ENCODE measurements at places on chromosomes 5 and 9.

- peak; percentile 39 for DNase-seq
Observed at GRCh38 chr5:122077366-122078115, 518 bp downstream of the LOX start.

- DNase-seq = no peak
Observed at GRCh38 chr9:83468821-83469220, 69.4 kb downstream of the FRMD3 start.

- DNase-seq = no peak
Observed at GRCh38 chr9:129888293-129889121, 53.2 kb downstream of the USP20 start.

- DNase-seq = no peak
Observed at GRCh38 chr9:85416715-85417114, 325.0 kb downstream of the AGTPBP1 start.

GRCh38 chr5:54743997-54744788 is 226.6 kb downstream of the SNX18 start:
- no peak for DNase-seq

GRCh38 chr5:129110742-129111141 is 16.2 kb downstream of the ISOC1 start:
- DNase-seq = no peak

DNA sequence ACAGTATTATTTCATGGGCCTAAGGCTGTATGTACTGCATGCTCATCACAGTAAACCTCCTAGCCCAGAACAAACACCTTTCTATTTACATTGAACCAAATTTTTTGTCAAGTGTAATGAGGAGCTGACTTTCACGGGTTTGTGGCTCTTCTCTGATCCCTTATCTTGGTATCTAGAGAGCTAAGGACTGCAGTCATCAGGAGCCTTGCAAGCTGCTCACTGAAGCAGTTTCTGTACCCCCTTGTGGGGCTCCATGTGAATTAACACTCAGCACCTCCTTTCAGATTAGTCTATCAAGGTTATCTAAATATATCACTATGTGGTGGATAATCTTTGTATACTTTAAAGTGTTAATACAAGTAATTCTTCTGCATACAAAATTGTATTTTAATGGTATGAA is 108.2 kb downstream of the AUH start:
- DNase-seq = no peak

GRCh38 chr9:8106362-8106761 is 306.8 kb upstream of the DMAC1 start:
- DNase-seq = no peak

GRCh38 chr5:108983461-108984092 is 235.9 kb downstream of the FER start:
- DNase-seq = no peak

DNA sequence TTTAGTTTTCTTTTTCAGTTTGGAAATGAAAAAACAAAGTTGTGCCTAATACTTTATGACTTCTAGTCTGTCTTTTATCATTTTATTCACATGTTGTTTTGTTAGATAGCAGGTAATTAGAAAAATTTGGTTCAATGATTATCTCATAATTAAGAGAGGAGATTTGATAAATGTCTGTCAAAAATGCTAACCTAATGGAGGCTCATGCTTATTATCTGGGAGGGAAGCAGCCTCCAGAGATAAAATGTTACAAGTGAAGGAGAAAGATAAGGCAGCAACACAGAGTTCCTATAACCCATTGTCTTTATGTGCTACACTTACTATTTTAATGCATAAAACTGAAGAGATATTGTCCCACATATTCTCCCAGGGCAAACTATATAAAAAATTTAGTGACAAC is 53.5 kb downstream of the SLC27A6 start:
- DNase-seq = no peak

- DNase-seq = no peak
Observed at GRCh38 chr9:70988551-70988950, 132.9 kb downstream of the TRPM3 start.

- DNase-seq = no peak
Observed at GRCh38 chr5:135891268-135891667, 4.4 kb downstream of the IL9 start.

DNA sequence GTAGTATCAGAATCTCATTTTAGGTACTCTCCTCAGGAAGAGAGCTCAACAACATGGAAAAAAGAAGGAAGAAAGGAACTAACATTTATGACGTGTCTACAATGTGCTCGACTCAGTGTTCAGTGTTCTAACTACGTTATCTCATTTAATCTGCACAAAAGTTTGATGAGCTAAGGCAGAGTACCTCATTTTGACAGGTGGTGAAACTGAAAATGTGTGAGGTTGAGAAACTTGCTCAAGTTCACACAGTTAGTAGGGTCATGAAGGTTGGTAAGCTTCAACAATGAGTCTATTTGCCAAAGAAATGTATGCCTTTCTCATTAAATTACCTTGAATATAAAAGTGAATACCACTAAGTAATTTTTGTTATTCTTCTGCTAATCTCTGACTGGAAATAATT is 165.1 kb downstream of the CAAP1 start:
- DNase-seq = no peak

DNA sequence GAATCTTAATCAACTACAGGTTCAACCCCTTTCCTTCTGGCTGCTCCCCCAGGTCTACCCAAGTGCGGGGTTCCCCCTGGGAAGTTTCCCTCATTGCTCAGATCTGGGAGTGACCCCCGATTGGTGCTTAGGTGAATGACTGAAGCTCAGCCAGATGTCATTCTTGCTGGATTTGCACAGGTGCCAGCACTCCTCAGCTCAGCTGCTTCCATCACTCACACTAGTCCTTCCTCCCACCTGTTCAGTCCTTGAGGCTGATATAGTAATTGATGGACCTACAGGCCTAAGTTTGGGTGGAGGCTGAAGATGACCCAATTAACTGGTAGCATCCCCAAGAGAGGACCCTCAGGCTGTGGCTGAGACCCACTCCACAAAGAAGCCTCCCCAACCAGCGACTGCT is 32.9 kb downstream of the PRLR start:
- no peak for DNase-seq

DNA sequence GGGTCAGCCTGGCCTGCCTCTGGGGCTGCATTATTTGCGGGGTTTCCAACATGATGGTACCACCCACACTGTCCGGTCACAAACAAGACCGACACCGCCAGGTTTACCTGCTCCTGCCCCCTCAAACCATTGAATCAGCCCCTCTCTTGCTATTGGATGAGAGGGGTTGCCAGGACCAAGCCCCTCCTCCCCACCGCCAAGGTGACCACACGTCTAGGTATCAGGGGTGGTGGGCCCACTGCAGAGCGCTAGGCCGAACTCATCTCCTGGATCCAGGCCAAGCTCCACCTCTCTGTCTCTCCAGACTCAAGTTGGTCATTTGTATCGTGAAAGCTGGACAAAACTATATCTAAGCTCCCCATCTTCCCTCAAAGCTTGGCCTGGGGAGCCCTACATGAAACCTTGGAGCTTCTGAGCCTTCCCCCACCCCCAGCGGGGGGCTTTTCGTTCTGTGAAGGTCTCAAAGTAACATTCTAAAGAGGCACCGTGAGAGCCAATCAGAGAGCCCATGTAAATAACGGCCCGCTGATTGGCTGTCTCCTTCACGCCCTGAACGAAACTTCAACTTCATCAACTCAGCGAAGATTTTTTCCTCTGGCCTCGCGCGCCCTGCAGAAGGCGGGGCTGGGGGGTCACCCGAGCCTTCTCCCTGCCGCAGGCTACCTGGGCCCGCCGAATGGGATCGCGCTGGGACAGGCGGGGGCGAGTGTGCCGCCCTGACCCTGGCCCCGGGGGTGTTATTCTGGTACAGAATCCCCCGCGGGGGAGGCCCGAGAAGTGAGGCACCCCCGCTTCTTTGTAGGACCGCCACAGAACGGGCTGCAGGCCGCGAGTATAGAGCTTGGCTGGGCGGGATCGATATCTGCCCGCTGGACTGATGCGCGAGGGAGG is 49.6 kb upstream of the PSD2 start:
- peak; percentile 86 for DNase-seq

GRCh38 chr5:1536871-1537602 is 13.3 kb upstream of the LPCAT1 start:
- DNase-seq = no peak

GRCh38 chr9:96232539-96233241 is 69.3 kb downstream of the HSD17B3 start:
- DNase-seq = peak; percentile 33

GRCh38 chr5:107633171-107633901 is 37.4 kb downstream of the EFNA5 start:
- no peak for DNase-seq

DNA sequence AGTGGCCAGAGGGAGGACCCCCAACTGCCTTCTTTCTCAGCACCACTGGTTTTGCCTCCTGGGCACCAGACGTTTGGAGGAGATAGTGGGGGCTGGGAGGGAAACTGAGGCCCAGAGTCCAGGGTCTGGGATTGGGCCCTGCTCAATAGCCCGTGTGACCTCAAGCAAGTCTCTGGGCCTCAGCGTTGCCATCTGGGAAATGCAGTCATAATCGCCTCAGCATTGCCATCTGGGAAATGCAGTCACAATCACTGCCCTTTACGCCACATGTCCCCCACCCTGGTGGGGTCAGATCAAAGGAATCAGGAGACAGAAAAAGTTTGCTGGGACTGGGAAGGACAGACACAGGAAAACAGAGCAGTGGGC is 1.6 kb downstream of the SH2D3C start:
- no peak for DNase-seq
